ENCODE measurements at places on chromosomes 5 and 9.

GRCh38 chr5:145502906-145503305 lies 332.2 kb downstream of the PRELID2 start:
- DNase-seq = no peak

GRCh38 chr5:68682400-68683160 lies 411.2 kb upstream of the SLC30A5 start:
- no peak for DNase-seq

DNA sequence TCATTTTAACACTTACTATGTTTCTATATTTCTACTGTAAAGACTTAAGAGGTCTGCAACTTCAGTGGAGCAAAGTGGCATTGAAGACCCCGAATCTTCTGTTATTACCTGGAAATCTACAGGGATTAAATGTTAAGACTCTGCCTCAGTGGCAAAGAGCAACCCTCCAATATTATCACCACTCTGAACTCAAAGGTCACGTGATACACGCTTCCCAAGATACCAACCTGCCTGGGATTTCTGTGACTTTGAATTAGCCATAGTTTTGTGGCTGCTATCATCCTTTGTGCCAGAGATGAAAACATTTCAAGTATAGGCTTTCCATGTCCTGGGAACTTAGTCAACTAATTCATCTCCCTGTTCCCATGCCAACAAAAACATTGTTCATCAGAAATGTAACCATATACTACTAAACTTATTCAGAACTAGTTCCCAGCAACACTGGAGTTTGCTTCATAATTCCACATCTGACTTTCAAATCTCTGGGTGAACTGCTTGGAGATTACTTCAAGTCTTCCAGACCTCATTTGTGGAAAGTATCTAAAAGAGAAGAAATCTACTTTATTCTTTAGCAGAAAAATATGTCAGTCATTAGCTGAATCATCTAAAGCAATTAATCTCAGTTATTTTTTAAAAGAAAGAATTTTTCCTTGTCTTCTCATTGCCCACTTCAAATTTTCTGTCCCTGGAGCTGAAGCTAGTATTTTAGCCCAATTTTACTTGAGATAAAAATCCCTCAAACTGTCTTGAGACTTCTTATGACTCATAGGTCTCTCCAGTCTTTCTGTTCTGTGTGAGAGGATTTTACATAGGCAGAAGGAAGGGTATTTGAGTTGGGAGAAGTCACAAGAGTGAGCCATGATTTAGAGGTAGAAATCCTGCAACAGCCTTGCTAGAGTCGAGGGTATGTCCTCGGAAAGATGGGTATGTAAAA lies 83.0 kb downstream of the ZNF462 start:
- no peak for DNase-seq

- DNase-seq = peak; percentile 15
Observed at GRCh38 chr5:115194676-115195075, 25.0 kb upstream of the TRIM36 start.

- peak; percentile 99 for DNase-seq
Observed at GRCh38 chr9:19408693-19409400, at the start of gene ACER2. ACER2 (plus strand) TSS chr9:19409009; CDS start chr9:19409085, 76 bp downstream.

DNA sequence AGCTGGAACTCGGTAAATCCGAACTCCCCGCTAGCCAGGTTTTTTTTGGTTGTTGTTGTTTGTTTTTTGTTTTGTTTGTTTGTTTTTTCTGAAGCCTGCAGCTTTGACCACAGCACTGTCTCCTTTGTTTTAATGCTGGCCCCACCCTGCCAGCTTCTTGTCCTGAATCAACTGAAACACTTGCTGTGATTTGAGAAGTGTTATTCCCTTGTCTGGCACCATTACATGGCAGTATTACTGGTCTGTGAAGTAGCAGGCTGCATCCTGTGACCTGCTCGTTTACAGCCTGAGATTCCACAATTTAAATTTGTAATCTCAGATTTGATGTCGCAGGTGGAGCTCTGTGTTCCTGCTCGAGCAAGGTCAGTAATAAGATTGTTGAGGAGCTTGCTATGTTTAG lies 1.4 kb upstream of the SLC36A2 start:
- DNase-seq = no peak

All from NCI-H69 (cell line).